ENCODE measurements at places on chromosomes 6 and 20.
A peak's percentile ranks its signal among the peaks of the same experiment; 100 is the strongest.

GRCh38 chr6:5247201-5247600, 13.5 kb downstream of the LYRM4 start:
- DNase-seq, result no peak

DNA sequence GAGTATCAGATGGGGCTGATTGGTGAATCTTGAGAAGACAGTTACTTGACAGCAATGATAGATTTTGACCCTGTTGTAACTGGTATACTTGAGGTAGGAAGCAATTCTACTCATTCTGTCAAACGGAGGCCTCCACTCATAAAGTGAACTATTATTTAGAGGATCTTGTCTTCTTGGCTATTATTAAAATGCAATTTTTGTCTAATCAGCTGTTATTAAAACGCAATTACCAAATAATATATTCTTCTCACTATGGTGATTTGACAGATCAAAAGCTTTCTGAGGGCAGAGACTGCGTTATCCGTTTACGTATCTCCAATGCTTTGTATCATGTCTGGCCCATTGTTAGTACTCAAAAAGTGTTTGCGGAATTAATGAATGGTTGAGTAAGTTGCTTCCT, 120.7 kb downstream of the MACROD2 start:
- DNase-seq, result no peak

GRCh38 chr6:90803956-90804355, 217.1 kb upstream of the MAP3K7 start:
- DNase-seq, result no peak

DNA sequence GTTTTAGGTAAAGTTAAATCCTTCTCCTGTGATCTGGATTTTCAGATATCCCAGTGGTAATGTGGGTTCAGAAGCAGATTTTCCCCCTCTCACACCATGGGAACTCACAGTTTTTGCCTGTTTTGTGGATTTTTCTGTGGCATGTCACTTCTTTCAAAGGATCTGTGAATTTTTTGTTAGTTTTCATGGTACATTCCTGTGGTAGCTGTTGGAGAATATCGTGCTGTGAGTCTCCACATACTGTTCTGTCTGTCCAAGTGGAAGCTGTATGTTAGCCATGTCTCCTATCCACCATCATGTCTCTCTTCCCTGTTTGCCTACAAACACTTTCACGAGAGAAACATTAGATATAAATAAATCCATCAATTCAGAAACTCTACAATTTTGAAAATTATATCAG, 378.7 kb upstream of the ADGRB3 start:
- DNase-seq, result no peak

DNA sequence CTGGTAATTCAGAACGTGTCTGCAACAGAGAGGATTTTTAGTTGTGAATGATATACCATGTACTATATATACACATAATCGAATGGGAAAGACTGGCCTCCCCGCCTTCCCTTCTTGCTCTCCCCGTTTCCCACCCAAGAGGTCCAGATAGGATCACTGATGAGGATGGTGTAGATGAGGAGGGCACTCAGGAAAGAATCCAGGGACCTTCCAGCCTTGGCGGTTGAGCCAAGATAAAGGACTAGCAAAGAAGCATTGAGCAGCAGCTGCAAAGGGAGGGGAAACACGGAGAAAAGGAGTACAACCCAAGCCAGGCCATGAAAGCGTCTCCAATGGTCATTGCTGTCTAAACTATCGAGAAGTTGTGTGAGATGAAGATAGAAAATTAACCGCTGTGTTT, 84.0 kb upstream of the EXOC2 start:
- DNase-seq, result no peak

DNA sequence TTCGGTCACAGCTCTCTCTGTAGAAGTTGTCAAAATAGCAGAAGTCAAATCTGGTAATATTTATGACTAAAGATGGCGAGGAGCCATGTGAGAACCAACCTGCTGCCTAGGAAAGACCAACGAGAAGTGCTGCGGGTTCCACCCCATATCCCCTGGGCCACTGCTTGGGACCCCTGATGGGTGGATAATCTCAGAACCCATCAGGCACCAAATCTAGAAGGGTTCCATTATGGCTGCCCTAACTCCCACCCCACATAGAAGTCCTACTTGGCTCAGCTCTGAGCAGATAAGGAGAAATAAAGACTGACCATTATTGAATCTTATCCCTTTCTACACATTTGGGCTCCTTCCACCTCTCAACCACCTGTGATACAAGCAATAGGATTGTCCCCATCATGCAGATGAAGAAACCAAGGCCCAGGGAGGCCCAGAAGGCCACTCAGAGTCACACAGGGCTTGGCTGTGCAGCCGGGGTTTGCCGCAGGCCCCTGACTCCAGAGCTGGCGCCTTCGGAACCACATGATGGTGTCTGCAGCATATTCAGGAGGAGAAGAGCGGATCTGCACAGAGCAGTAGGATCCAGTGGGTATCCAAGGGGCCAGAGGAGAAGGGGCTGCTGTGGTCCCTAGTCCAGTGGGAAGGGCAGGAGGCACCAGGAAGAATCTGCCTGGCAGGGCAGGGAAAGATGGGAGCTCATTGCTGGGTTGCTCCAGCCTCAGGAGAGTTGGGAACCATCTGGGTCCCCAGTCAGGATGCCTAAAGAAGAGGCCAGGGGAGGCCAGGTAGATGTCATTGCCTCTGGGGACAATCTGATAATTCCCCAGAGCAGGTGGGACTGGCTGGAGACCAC, 9.6 kb upstream of the PCMTD2 start:
- no peak for DNase-seq

DNA sequence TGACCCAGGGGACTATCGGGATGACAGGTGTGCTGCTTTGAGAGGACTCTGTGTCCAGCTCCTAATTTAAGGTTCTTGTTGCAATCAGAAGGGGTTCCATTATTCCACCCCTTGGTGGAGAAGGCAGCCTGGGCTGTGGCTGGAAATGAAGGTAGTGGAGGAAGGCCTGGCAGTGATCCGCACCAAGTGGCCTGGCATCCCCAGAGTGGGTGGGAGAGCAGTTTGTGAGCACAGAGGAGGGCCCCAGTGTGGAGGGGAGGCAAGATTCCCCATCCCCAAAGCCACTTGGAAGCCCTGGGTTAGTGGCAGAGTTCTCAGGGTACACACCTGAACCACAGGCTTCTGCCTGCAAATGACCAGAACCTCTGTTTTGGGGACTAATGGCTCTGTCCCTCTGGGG, 2.3 kb downstream of the TGM3 start:
- no peak for DNase-seq

GRCh38 chr20:5865604-5866003, 84.7 kb downstream of the TRMT6 start:
- DNase-seq, result no peak

GRCh38 chr6:114740547-114740946, 397.7 kb upstream of the HS3ST5 start:
- no peak for DNase-seq

- DNase-seq, result no peak
These were observed 39.6 kb upstream of the NOX3 start for GRCh38 chr6:155495011-155495768.

GRCh38 chr20:31967830-31968249, at the start of gene XKR7:
Gene XKR7 (plus strand): TSS chr20:31968151. CDS start chr20:31968176, 25 bp downstream.
- no peak for DNase-seq

- no peak for DNase-seq
These were observed 98.3 kb upstream of the PDE7B start for GRCh38 chr6:135753196-135753595.

GRCh38 chr6:41302638-41303037, 16.2 kb upstream of the TREM1 start:
- no peak for DNase-seq

GRCh38 chr6:155050311-155050710, 55.2 kb downstream of the TIAM2 start:
- DNase-seq, result no peak

GRCh38 chr6:161226009-161226964, 47.6 kb downstream of the AGPAT4 start:
- no peak for DNase-seq

DNA sequence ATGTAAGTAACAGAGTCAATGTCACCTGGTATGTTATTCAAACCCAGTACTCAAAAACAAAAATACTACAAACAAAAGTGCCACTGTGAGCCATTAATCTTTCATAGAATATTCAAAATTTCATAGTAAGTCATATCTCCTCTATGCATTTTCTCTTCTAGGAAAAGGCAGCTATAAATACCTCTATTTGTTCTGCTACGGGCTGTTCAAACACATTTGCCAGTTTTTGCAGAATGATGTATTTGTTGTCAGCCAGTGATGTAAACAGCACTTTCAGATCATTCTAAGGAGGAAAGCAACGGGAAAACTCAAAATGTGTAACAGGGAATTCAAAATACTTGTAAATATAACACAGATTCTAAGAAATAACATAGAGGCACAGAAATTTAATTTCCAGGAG, 388.2 kb downstream of the SYNE1 start:
- no peak for DNase-seq

DNA sequence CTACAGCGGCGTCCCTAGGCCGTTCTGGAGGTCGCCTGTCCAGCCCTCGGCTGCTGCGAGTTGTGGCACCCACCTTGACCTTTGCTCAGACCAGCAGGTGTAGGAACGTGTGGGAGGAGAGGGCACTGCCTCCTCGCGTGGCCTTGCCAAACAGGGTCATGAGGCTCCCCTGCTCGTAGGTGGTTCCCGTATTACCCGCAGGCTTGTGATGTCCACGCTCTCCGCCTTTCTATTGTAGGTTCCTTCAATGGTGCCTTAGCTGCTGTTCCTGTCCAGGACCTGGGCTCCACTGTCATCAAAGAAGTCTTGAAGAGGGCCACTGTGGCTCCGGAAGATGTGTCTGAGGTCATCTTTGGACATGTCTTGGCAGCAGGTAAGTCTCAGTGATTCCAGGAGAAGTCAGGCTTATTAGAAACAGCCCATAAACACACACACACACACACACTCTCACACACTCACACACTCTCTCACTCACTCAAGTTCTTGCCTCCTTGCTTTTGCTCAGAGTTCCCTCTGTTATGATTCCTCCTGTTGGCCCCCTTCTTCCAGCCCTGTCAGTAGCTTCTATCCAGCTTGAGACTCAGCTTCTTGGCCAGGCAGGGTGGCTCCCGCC, 942 bp downstream of the ACAT2 start:
- DNase-seq, result peak; percentile 14

DNA sequence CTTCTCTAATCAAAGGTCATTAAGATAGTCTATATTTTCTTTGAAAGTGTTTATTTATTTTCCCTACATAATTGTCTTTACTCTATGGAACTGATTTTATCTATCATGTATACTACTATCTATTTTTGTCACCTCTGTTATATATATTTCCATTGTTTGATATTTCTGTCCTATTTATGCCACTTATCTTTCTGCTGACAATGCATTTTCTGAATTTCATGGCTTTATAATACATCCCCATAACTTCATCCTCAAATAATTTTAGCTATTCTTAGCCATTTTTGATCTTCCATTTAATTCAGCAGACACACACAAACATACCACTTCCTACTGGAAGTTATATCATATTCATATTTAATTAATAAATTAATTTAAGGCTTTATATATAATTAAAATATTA, 123.7 kb downstream of the EPHA7 start:
- no peak for DNase-seq

DNA sequence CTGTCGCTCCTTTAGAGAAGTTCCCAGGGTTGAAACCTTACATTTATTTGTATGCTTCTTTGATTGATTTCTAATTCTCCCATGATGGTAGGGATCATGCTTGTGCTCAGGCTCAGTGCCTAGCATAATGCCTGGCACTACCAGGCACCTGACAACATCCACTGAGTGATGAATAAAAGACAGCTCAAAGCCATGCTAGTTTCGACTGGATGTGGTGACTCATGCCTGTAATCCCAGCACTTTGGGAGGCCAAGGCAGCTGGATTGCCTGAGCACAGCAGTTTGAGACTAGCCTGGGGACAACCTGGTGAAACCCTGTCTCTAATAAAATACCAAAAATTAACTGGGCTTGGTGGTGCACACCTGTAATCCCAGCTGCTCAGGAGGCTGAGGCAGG, 11.6 kb upstream of the CD164 start:
- DNase-seq, result no peak

- no peak for DNase-seq
These were observed 60.1 kb upstream of the BMP2 start for GRCh38 chr20:6707321-6707831.

- DNase-seq, result no peak
These were observed 129.8 kb downstream of the PREX1 start for GRCh38 chr20:48697845-48698491.

- no peak for DNase-seq
These were observed 12.5 kb downstream of the MYH7B start for GRCh38 chr20:34968042-34968775.

DNA sequence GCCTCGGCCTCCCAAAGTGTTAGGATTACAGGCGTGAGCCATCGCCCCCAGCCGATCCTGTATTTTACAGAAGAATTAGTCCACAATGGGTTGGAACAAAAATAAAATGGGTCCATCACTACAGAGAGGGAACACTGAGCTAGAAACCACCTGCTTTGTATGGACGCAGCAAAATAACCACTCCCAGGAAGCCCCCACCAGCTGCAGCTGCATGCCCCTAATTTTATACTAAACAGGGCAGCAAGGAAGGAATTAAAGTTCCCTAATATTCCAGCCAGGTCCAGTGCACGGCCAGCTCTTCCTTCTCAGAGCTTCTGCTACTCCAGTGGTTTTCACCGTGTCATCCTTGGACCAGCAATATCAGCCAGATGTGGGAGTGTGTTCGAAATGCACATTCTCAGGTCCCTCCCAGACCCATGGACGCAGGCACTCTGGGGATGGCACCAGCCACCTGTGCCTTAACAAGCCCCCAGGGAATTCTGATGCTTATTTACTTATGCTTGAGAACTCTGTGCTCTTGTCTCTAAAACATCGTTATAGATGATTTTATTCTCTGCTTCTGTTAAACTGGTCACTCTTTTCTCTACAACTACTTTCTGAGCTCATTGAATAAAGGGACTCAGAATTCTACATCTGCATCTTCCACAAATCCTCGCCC, 189.5 kb upstream of the SLC24A3 start:
- DNase-seq, result no peak

- no peak for DNase-seq
These were observed 218.4 kb downstream of the MAFB start for GRCh38 chr20:40470445-40471260.

DNA sequence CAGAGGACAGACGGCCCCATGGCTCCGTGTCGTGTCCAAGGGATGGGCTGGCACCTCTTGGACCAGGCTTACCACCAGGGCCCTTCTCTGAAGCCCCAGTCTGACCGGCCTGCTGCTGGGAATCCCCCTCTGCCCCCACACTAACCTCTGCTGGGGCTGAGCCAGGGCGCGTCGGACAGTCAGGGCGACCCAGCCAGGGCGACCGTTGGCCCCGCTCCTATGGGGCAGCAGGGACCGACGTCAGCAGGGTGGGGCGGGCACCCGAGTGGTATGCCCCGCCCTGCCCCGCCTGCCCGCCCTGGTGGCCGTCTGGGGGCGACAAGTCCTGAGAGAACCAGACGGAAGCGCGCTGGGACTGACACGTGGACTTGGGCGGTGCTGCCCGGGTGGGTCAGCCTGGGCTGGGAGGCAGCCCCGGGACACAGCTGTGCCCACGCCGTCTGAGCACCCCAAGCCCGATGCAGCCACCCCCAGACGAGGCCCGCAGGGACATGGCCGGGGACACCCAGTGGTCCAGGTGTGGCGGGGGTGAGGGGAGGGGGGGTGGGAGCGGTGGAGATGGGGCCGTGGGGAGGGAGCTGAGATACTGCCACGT, at the start of gene SLC17A9:
SLC17A9 (plus strand) TSS at position 337 of the 595 bp plus-strand sequence; CDS start at position 459, 122 bp downstream.
- peak; percentile 29 for DNase-seq

- DNase-seq, result no peak
These were observed 15.4 kb upstream of the ABT1 start for GRCh38 chr6:26581164-26581915.

GRCh38 chr6:108587258-108588059, 26.7 kb downstream of the FOXO3 start:
- no peak for DNase-seq

GRCh38 chr6:74671558-74672025, 534.3 kb downstream of the COL12A1 start:
- no peak for DNase-seq

GRCh38 chr6:120894077-120894476, 440.2 kb downstream of the TBC1D32 start:
- DNase-seq, result no peak

All from effector memory CD4-positive, alpha-beta T cell (primary cell).